ENCODE measurements at places on chromosomes 4 and X. TPM values are rescaled to one million over a fixed set of nuclear protein-coding genes. Genes with fewer than 3 reads are reported as not detected.

Gene UGT2B10
- not detected for polyA plus RNA-seq

DNA sequence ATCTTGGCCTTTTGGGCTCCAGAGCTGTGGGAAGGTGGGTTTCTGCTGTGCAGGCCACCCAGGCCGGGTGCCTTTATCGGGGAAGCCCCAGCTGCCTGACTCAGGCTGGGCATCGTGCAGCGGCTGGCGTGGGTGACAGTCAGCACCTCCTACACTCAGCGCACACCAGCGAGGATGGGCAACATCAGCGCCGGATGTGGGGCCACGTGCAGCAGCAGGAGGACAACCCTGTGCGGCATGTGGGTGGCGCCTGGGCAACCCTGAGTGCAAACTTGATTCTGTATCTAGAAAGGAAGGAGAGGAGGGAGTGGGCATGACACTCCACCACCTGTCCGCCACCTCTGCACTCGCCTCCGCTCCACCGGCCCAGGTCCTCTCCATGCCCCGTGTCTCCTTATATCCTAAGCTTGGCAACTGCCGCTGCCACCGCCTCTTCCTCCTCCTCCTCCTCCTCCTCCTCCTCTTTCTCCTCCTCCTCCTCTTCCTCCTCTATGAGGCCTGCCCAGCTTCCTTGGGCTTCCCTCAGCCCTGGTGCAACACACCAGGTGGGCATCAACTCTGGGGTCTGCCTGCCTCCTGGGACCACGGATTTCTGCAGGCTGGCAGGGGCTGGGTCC lies 107.4 kb upstream of the AFAP1 start:
- H3K27ac ChIP-seq = no peak overlapping the region
- peaks cover 24% of the 10 kb centered on the region for H3K4me1 ChIP-seq
- no peak for DNase-seq

Gene LRIT3
- polyA plus RNA-seq = 0.12 TPM

DNA sequence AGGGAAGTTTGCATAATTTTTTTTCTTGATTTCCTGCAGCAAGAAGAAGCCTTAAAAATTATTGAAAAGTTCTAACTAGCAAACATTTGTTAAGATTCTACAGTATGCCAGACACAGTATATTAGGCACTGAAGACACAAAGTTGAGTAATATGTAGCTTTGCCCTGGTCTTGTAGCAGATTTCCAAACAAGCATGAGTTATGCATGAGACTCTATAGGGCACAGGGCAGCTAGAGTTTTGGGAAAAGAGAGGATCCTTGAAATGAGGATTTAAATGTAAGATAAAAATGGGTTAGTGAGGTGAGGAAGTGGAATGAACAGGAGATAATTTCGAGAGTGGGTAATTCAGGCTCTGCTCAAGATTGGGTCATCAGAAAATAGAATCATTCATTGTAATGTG lies 8.6 kb upstream of the GPRIN3 start:
- H3K36me3 ChIP-seq = no peaks in the 10 kb centered on the region
- H3K27ac ChIP-seq = no peak overlapping the region
- no peak overlapping the region for H3K4me3 ChIP-seq
- DNase-seq = peak; percentile 15
- no peaks in the 10 kb centered on the region for H3K27me3 ChIP-seq

Gene GAGE12H
- not detected for polyA plus RNA-seq

DNA sequence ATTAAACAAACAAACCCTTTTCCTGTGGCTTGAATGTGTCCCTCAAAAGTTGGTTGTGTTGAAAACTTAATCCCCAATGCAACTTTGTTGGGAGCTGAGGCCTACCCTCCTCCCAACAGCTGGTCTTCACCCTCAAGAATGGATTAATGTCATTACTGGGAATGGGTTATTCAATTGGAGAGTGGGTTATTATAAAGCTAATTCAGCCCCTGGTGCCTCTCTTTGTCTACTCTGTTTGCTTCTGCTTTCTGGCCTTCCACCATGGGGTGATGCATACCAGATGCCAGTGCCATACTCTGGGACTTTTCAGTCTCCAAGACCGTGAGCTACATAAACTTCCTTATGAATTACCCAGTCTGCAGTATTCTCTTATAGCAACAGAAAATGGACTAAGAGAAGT lies 706.5 kb downstream of the CCSER1 start:
- H3K4me1 ChIP-seq = no peaks in the 10 kb centered on the region
- no peaks in the 10 kb centered on the region for H3K36me3 ChIP-seq
- H3K27ac ChIP-seq = no peak overlapping the region
- H3K4me3 ChIP-seq = no peak overlapping the region
- DNase-seq = no peak
- H3K27me3 ChIP-seq = no peaks in the 10 kb centered on the region

DNA sequence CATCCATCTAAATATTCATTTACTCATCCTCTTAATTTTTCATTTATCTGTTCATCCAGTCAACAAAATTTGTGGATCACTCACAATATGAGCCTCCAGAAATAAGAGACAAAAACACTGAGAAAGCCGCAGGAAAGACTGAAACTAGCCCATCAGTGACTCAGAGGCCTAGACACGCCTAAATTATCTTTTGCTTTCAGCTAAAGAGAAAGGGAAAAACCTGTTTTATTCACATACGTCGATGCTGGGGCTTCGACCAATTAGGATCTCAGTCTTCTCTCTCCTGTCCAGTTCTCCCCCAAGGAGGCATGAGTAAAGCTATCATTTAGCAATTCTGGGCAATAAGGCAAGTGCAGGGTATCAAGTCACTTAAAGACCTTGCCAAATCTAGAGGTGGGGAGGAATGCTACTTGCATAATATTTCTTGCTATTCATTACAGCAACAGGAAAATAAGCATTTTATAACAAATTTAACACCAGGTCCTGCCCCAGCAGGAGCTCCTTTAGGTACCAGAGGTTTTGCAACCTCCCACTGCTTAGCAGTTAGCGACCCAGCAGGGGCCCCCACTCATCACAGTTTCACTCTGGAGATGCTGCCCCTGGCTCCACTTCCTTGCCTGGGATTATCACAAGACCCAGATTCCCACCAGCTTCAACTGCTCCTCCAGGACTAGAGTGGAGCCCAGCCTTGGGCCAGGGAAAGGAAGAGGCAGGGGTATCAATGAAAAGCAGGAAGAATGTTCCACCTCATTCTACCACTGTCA lies 30.1 kb upstream of the TMEM154 start:
- H3K27ac ChIP-seq = no peak overlapping the region
- peaks cover 8% of the 10 kb centered on the region for H3K4me1 ChIP-seq
- H3K36me3 ChIP-seq = no peaks in the 10 kb centered on the region
- no peak overlapping the region for H3K4me3 ChIP-seq
- peak; percentile 17 for DNase-seq

Gene IQSEC2
- polyA plus RNA-seq = 14.3 TPM

- H3K27ac ChIP-seq = peak within 1 kb of the TSS; percentile 61
- peak within 1 kb of the TSS; percentile 63 for H3K4me3 ChIP-seq
- no peaks in the 10 kb centered on the region for H3K27me3 ChIP-seq
Measured at GRCh38 chrX:37349221-37350033, at the start of gene PRRG1. TSS of gene PRRG1 (plus strand) at chrX:37349364. CDS start at chrX:37406250, 56,886 bp downstream.

Gene LPAR4
- not detected for polyA plus RNA-seq

- H3K4me3 ChIP-seq = no peak overlapping the region
- DNase-seq = no peak
- no peaks in the 10 kb centered on the region for H3K4me1 ChIP-seq
- no peaks in the 10 kb centered on the region for H3K36me3 ChIP-seq
- no peaks in the 10 kb centered on the region for H3K27me3 ChIP-seq
Measured at GRCh38 chrX:69210581-69210980, 45.3 kb upstream of the PJA1 start.

GRCh38 chrX:43717161-43717560 lies 61.1 kb downstream of the MAOA start:
- H3K36me3 ChIP-seq = no peaks in the 10 kb centered on the region
- no peak for DNase-seq
- no peak overlapping the region for H3K4me3 ChIP-seq
- no peaks in the 10 kb centered on the region for H3K27me3 ChIP-seq

- no peaks in the 10 kb centered on the region for H3K4me1 ChIP-seq
- no peak overlapping the region for H3K27ac ChIP-seq
- no peak overlapping the region for H3K4me3 ChIP-seq
- H3K36me3 ChIP-seq = peaks cover 73% of the 10 kb centered on the region
- DNase-seq = no peak
Measured at GRCh38 chr4:56475917-56476316, 8.5 kb downstream of the SRP72 start.

Gene PALLD
- polyA plus RNA-seq = 157 TPM

DNA sequence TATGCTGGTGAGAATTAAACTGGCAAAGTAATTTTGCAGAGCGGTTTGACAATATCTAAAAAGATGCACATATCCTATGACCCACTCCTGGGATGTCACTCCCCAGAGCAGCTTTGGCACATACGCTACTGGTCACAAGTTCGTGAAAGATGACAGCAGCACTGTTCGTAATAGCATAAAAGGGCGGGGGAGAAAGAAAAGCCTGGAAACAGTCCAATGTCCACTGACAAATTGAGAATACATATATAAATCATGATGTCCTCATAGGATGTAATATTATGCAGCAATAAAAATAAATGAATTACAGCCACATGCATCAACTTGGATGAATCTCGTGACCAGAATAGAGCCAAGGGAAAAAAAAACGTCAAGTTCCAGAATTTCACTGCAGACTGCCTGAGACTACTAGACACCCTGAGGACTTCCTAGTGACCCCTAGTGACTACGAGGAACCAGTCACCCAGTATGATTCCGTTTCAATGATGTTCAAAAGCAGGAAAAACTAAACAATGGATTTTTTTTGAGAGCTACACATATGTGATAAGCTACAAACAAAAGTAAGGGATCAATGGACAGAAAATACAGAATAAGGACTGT lies 1.8 kb downstream of the PCSK1N start:
- no peak overlapping the region for H3K4me3 ChIP-seq
- H3K36me3 ChIP-seq = no peaks in the 10 kb centered on the region
- DNase-seq = no peak
- no peaks in the 10 kb centered on the region for H3K4me1 ChIP-seq
- H3K27me3 ChIP-seq = peaks cover 78% of the 10 kb centered on the region

Gene MAPK10
- 16.2 TPM for polyA plus RNA-seq

Gene AWAT2
- not detected for polyA plus RNA-seq

DNA sequence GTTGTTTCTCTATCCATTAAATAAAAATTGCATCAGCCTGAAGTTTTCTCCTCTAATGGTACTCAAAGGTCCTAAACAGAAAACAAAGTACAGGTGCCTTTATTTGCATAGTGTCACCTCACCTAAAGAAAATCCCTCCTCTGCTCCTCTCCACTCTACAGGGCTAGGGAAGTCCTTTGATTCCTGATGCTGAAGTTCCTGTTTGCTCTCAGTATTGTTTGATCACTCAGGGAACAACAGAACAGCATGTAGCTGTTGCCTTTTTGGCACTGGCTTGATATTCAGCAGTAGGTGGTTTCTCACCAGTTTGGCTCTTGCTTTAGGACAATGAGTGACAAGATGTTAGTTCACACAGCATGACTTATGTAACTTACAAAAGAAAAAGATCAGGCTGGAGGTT lies 156.2 kb upstream of the SLC7A11 start:
- peaks cover 35% of the 10 kb centered on the region for H3K4me1 ChIP-seq
- H3K27ac ChIP-seq = no peak overlapping the region
- no peaks in the 10 kb centered on the region for H3K27me3 ChIP-seq
- no peaks in the 10 kb centered on the region for H3K36me3 ChIP-seq

GRCh38 chr4:1775731-1776500 lies 17.2 kb upstream of the FGFR3 start:
- DNase-seq = no peak
- no peaks in the 10 kb centered on the region for H3K36me3 ChIP-seq
- H3K27ac ChIP-seq = no peak overlapping the region
- no peaks in the 10 kb centered on the region for H3K27me3 ChIP-seq

DNA sequence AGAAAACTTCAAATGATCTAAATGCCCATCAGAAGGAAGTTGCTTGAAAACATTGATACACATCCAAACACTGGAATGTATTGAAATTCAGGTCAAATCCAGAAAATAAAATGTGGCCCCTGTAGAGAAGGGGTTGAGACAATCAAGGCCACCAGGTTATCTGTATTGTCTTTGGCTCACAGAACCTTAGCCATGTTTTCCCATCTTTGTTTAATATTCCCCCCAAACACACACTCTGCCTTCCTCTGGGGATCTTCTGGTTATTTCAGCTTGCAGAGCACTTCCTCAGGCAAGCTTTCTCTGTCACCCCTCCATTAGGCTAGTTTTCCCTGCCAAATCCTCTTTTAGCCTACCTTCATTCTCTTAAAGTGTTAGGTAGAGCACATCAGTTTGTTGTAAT lies 30.5 kb downstream of the PAGE2 start:
- no peaks in the 10 kb centered on the region for H3K27me3 ChIP-seq
- no peak overlapping the region for H3K27ac ChIP-seq
- no peaks in the 10 kb centered on the region for H3K4me1 ChIP-seq
- H3K36me3 ChIP-seq = no peaks in the 10 kb centered on the region
- DNase-seq = no peak

DNA sequence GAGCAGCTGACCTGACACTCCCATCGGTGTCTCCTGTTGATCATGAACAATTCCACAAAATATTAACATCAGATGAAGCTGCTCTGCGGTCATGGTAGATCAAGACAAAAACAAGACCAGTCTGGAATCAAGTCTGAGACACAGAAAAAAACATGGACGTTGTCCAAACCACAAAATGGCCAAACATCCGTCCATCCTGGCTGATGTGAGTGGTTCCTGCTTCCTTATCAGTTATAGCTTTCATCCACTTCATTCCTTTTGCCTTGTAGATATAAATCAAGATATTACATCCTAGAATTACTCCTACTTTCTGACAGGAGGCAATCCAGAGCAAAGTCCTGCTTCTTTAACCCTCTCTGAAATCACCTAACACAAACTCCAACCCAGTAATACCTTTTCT lies 28.8 kb upstream of the PCSK1N start:
- H3K27ac ChIP-seq = no peak overlapping the region
- no peak overlapping the region for H3K4me3 ChIP-seq
- DNase-seq = no peak
- no peaks in the 10 kb centered on the region for H3K4me1 ChIP-seq
- no peaks in the 10 kb centered on the region for H3K27me3 ChIP-seq

Gene SSX2
- polyA plus RNA-seq = not detected

DNA sequence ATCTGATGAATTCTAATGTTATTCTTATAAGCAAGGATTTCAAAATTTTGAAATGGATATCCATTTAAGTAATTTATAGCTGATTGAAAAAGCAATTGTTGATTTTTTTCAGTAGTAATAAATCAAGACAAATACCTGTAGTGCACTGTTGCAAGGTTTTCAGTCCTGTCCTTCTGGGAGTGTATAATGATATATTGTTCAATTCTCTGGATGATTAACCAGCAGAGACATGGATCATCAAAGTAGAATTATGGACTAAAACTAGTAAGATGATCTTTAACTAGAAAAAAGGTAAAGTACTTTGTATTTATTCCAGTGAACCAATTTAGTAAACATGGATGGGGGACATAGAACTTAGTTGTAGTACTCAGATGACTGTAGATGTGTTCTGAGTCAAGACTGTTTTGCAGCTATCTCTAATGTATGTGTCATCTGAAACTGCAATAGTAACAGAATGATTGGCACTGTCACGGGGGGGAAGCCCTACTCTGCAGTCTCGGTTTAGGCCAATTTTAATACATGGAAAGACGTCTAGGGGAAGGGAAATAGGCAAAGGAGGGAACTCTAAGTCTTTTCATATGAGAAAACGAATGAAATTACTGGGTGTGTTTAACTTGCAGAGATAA lies 121.9 kb downstream of the GLRA3 start:
- H3K4me1 ChIP-seq = no peaks in the 10 kb centered on the region
- no peak overlapping the region for H3K4me3 ChIP-seq
- H3K27ac ChIP-seq = no peak overlapping the region
- DNase-seq = no peak

- no peaks in the 10 kb centered on the region for H3K36me3 ChIP-seq
- H3K27me3 ChIP-seq = peaks cover 100% of the 10 kb centered on the region
- H3K4me3 ChIP-seq = no peak overlapping the region
- peaks cover 9% of the 10 kb centered on the region for H3K4me1 ChIP-seq
- no peak for DNase-seq
Measured at GRCh38 chr4:110624904-110625494, 2.1 kb upstream of the PITX2 start.

Gene TMEM156
- polyA plus RNA-seq = not detected

Gene GAGE13
- polyA plus RNA-seq = 0.38 TPM

Gene MAOA
- polyA plus RNA-seq = 6.7 TPM
